ENCODE measurements at places on chromosomes 4 and X.

DNA sequence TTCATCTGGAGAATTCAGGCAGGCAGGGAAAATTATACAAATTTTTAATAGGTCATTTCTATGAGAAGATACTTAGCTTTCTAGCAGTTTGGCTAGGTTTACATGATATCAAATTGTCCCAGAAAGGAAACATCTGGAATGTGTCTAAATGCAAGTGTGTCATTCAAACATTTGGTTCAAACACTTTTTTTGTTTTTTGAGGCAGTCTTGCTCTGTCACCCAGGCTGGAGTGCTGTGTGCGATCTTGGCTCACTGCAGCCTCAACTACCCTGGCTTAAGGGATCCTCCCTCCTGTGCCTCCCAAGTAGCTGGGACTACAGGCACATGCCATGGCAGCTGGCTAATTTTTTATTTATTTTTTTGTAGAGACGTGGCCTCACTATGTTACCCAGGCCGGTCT is 31.6 kb downstream of the SPARCL1 start:
- no peak for DNase-seq

DNA sequence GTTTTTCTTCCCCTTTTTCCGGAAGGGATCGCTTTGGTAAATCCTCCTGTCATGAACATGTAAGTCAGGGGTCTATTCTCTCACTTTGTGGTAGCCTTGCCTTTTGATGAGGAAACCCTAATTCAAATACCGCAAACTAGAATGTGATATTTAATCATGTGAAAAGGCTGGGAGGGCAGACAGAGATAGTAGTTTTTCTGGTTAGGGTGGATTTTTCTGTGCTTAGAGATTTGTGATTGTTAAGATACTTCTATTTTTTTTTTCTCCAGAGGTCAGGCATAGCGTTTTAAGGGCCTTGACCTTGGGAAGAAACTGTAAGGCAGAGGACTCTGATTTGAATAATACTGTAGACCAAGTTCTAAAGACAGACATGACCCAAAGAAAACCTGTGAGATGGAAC is 41.8 kb upstream of the PACRGL start:
- DNase-seq = peak; percentile 6

DNA sequence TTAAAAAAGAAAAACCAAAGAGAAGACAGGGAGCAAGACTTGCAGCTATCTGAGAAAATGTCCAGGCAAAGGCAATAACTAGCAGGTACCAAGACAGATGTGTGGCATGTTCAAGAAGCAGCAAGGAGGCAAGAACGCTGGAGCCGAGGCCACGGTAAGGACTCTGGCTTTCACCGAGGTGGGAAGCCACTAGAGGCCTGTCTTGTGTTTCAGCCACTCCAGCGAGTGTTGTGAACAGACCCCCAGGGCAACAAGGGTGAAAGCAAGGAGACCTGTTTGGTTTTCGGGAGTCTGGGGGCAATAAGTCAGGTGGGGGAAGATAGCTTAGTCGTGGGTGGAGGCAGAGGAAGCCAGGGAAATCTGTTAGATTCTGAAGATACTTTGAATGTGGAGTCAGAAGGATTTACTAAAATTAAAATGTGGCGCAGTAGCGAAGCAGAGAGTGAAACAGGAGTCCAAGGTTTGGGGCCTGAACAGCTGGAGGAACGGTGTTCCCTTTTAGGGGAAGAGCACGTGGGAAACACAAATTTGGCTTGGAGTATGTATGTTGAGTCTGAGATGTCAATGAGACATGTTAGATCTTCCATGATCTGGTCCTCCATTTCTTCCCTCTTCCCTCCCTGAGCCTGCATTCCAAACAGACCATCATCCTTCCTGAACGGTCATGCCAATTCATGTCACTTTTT is 3.1 kb downstream of the WDR1 start:
- no peak for DNase-seq

- no peak for DNase-seq
Measured at GRCh38 chr4:119002476-119002875, 113.8 kb downstream of the SYNPO2 start.

DNA sequence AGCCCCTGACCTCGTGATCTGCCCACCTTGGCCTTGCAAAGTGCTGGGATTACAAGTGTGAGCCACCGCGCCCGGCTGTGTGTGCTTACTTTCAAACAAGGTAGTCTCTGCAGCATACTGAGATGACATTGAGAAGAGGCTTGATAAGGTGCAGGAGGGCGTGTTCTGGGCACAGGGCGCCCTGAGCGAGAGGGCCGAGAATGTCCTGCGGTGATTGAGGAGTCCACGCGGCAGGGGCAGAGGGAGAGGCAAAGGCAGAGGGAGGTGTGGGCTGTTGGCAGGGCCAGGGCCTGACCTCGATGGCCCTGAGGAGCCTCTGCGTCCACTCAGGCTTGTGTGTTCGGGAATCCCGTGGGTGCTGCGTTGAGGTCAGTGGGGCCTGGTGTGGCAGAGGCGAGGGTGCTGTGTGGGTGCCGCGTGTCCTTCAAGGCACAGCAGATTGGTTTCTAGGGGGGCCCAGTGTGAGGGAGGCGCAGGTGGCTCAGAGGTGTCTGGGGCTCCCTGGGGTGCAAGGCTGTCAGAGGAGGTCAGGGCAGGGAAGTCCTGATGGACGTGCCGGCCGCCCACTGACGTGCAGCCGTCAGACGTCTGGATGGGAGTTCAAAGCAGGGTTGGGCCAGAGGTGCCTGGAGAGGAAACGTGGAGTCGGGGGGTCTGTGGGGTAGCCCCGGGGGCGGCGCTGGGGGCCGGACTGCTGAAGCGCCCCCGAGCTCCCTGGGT is 12.1 kb downstream of the PCGF3 start:
- DNase-seq = no peak

- DNase-seq = peak; percentile 93
Measured at GRCh38 chrX:44012484-44013096, 39.4 kb upstream of the NDP start.

DNA sequence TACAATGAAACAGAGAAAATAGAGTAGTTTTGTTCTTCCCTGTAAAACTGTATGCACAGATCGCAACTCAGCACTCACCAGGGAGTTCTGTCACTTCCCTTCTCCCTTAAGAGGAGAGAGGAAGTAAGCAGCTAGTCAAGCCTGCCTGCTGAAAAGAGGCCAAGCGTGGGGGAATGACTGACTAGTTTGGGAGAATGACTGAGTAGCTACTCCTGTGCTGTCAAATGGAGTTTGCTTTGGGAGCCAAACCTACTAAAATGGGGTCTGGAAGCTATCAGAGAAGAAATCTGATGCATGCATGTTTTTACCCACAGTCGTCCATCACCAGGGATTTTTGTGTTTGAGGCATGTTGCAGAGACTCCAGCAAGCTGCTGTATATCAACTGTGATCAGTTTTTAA is 54.6 kb upstream of the LHFPL1 start:
- no peak for DNase-seq

- DNase-seq = peak; percentile 14
Measured at GRCh38 chrX:119004920-119005524, 30.6 kb downstream of the LONRF3 start.

GRCh38 chr4:185079271-185079905 is 61.1 kb downstream of the HELT start:
- no peak for DNase-seq

DNA sequence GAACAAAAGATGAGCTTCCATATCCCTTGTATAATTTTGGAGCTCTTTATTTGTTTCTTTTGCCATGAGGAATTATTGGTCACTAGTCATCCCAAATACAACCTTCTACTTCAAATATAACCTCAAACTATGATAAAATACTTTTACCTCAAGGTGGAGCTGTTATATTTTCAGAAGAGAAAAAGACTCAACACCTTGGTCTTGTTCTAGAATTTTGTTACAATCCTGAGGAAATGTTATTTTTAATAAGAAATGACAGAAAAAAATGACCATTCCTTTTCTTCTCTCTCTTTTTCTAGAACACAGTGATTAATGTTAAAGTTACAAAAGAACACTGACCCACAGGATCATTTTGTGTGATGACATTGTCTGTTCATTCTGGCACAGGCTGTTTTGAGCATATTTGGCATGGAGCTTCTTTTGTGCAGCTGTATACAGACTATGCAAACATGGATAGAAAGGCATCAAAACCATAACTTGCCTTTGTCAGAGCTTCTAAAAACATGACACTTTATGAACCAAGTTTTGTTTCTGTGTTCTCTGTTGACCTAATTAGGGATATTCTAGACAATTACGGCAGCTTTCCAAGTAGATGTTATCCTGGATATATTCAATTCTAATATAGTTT is 159.6 kb upstream of the CTSO start:
- peak; percentile 4 for DNase-seq

GRCh38 chr4:2080429-2081300 is 21.5 kb downstream of the NAT8L start:
- DNase-seq = no peak

DNA sequence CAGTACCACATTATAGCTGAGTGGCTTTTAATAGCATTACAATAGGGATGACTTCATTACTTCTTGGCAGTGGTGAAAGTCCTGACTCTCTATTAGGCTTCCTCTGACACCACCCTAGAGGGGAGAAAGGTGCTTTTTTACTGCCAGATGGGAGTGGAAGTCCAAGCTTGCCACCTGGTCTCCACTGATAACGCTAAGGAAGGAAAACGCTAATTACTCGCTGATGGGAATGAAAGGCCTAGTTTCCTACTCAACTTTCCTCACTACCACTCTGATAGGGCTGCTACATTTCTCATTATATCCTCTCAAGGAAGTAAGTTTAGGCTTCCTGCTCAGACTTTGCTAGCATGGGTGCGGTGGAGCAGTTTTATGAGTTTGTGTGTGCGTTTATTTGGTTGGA is 62.3 kb upstream of the PAGE3 start:
- no peak for DNase-seq

All from mammary epithelial cell (primary cell).